ENCODE measurements at places on chromosomes 2 and 18.

- DNase-seq = no peak
Measured at GRCh38 chr2:146615778-146616177, 1229.1 kb upstream of the ACVR2A start.

DNA sequence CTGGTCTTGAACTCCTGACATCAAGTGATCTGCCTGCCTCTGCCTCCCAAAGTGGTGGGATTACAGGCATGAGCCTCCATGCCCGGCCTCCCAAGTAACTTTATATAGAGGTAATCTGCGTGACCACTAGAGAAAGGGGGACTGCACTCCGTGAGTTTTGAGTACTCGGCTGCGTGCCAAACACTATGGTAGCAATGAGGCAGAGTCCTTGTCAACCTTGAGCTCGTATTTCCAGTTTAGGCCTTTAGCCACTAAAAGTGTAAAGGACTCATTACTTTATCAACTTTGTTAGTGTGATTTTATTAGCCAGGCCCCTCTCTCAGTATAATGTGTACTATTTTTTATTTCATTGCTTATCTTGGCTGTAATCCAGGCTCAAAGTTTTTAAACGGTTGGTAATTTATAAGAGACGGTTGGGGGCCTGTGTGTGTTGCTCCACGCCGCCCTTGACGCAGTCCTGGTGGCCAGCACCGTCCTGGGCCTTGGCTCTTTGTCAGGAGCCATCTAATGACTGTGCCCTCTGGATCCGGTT lies 56.2 kb downstream of the ZCCHC2 start:
- no peak for DNase-seq

DNA sequence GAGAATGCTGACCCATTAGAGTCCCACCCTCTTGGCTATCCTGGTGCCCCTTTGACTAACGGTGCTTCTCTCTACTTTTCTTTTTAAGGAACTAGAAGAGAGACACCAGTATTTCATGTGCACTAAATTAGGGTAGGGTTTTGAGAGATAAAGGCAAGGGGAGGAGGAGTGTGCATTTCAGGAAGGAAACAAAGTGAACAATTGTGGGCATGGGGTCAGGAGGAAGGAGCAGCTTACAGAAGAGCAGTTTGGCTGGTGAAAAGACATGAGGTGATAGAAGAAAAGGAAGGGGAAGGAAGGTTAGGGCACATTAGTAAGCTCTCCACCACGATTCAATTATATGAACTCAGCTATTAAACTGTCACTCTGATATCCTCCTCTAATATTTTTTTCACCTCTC lies 105.8 kb upstream of the CTAGE1 start:
- DNase-seq = no peak

- no peak for DNase-seq
Measured at GRCh38 chr2:196404276-196404675, 232.9 kb upstream of the STK17B start.

DNA sequence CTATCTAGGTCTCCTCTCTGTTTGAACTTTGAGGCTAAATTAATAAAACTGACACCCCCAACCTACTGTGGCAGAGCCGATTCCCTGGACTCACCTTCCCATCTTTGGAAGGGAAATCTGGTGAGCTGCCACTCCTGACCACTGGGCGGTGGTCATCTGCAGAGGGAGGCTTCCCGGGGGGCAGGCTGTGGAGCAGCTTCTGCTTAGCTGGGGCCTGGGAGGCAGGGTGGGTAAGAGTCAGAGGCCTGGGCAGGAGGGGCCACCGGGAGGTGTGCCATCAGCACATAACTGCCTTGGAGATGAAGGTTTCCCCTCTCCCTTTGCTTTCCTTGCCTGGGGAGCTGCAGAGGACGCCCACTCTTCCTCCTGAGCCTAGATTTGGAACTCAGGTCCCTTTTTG lies 2.3 kb upstream of the NPPC start:
- no peak for DNase-seq

GRCh38 chr2:30662268-30663131 lies 144.7 kb downstream of the CAPN13 start:
- no peak for DNase-seq

DNA sequence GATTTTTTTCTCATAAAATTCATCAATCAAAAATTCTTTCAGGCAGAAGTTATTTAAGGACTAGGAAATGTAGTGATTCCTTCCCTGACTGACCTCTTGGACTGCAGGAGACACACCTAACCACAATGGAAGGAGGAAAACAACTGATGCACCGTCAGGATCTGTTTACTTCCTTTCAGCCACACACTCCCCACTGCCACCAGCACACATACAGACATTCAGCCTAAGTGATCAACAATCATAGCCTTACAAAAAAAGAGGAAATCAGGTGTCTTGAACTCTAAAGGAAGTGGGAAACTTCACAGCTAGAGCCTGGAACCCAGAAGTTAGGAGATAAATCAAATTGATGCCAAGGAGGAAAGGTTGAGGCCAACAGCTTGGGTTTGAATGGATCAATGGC lies 213.5 kb upstream of the ACVR2A start:
- DNase-seq = no peak

GRCh38 chr2:159959136-159959535 lies 103.3 kb downstream of the PLA2R1 start:
- DNase-seq = no peak

DNA sequence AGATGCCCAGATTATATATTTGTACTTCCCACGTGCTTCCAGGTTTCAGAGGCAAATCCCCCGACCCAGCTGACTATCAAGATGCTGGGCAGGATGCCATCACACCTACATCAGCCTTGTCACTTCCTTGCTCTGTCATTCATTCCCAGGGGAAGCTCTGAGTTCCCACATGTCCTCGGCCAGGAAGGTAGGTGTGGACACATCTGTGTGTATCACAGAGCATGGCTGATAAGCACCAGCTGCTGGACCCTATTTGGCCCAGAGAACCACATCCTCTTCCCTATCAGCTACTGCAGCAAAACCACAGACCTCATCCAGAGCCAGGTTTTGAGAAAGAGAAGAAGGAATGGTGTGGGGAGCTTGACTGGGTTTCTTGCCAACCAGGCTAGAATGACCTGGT lies 31.9 kb upstream of the ITGA6 start:
- DNase-seq = no peak

DNA sequence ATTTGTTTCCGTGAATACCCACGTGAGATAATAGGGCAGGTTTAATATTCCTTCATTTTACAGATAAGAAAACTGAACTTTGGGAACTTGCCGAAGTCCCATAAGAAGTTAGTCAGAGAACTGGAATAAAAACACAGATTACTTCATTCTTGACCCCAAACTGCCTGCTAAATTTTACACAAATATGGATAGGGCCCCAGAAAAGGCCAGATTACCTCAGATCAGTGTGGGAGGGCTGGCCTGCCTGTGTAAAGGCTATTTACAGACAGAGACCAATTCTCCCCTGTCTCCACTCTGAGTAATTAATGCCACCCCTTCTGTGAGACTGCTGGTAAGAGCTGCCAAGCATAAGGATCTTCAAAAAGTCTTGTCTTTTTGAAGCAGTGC lies 139.2 kb downstream of the MGAT5 start:
- DNase-seq = no peak

DNA sequence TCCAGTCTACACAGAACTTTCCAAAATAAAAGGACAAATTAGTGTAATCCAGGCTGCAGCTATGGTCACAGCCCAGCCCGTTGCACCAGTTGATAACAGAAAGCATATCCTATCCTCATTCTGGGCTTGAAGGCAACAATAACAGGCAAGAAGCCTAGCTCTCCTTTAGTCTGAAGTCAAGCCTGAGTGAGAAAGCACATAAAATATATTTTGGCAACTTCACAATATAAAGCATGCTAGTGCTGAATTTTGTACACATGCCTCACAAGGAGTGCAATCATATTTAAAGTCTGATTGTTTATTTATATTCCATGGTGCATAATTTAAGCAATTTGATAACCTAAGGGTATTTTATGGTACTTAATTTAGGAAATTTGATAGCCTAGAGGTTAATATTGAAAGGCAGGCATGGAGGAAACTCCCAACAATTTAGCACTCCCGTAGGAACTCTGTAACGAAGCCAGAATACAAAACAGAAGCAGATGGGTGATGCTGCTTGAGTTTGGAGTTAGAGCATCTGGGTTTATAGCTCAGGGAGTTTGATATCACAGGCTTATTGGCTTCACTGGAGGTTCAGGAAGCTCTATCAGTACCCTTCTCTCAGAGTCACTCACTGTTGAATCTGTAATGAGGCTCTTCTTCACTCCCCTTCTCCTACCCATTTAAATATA lies 1199.1 kb upstream of the GYPC start:
- no peak for DNase-seq

DNA sequence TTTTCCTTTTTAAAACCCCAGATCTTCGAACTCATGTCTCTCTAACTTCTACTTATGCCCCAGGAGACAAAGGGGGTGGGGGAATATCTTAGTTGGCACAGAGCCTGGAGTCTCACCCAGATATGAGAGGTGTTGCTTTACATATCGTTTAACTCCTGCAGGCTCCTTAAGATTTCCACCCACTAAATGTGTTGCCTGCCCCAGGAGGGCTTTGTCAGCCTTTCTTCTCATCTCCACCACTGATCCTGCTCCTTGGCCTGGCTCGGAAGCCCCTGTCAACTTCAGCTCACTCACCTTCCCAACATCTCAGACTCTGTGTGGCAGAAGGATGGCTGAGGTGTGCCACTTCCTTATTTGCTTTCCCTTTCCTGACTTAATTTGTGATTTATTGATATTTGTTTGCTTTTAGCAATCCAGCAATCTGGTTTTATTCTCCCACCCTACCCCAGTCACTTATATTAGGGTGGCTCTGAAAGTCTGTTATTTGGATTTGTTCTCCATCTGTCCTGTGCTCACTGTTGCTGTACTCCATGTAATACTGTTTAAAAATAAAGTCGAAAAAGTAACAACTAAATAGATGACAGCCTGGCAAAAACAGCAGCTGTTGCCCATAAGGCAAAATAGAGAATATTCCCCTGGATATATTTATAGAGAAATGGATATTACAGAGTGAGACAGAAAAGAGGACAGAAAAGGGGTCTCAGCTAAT lies 200.6 kb downstream of the ZBTB7C start:
- no peak for DNase-seq

DNA sequence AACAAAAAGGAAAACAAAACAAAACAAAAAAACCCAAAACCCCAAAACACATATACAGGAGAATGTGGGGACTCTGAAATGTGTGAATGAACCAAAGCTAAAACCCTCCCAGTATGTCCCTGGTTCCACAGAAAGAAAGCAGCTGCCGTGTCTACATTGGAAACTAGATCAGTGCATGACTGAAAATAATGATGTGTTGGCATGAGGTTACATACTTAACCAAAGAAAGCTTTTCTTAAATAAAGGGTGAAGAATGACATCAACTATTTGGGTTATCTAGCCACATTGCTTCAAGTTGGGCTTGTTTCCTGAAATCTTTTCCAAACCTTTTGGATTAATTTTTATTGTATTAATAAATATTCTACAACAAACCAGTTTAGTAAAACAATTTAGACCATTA lies 91.9 kb upstream of the FN1 start:
- DNase-seq = no peak

- DNase-seq = no peak
Measured at GRCh38 chr2:48600917-48601316, 16.7 kb upstream of the GTF2A1L start.

DNA sequence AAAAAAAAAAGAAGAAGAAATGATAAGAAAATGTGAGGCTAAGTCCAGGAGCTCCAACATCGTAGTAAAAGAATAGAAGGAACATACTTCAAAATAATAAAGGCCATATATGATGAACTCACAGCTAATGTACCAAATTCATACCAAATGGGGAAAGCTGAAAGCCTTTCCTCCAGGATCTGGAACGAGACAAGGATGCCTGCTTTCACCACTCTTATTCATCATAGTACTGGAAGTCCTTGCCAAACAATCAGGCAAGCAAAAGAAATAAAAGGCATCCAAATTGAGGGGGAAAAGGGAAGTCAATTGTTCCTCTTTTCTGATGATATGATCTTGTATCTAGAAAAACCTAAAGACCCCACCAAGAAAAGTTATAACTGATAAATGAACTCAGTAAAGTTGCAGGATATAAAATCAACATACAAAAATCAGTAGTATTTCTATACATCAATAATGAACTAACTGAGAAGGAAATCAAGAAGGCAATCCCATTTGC lies 170.6 kb downstream of the METTL4 start:
- DNase-seq = no peak

DNA sequence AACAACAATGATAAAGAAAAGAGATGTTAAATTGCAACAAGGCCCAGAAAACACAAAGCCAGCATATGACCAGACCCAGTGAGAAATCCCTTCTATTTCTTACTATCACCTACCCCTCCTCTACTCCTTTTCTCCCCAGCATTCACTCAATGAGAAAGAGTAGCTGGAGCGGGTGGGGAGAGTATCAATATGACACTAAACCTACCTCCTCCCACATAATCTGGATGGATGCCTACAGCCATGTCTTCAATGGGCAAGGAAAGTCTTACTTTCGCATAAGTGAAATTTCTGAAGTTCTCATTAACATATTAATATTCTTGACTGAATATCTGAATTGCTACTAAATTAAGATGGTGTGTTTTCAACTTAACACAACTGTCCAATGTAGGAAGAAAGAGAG lies 78.2 kb downstream of the AFF3 start:
- no peak for DNase-seq

DNA sequence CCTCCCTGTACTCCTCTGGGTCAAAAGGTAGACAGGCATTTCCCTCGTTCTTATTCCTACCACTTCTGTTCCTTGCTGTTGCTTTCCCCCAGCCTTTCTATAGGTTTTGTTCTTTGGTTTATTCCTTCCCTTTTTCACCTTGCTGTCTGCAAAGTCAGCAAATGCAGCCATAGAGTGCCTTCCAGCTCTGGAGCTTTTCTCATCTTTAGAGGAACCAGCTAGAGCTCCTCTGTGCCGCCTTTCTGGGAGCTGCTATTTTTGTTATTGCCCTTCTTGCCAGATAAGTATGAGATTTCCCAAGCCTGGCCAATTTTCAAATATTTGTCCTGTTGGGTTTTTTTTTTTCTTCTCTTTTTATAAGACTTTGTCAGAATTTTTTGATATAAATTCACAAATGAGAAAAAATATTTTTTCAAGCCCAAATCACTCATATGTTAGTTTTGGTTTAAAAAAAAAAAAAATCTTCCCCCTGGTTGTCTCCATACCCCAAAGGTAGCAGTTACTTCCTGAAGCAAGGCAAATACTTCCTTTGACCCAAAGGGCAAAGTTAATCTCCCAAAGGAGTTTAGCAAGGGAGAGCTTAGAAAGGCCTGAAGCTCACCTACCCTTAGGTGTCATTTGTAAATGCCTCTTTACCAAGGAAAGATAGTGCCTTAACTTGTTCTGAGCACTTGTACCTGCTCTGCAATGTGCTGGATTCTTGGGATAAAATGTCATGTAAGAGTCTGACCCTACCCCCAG lies 5.1 kb upstream of the TTC27 start:
- no peak for DNase-seq
